Activated B cell treated with CpG ODN at 0.5 μM for 24 hours (primary cell): ENCODE measurements at places on chromosomes 1 and 21. TPM values are rescaled to one million over a fixed set of nuclear protein-coding genes. Genes with fewer than 3 reads are reported as not detected.

DNA sequence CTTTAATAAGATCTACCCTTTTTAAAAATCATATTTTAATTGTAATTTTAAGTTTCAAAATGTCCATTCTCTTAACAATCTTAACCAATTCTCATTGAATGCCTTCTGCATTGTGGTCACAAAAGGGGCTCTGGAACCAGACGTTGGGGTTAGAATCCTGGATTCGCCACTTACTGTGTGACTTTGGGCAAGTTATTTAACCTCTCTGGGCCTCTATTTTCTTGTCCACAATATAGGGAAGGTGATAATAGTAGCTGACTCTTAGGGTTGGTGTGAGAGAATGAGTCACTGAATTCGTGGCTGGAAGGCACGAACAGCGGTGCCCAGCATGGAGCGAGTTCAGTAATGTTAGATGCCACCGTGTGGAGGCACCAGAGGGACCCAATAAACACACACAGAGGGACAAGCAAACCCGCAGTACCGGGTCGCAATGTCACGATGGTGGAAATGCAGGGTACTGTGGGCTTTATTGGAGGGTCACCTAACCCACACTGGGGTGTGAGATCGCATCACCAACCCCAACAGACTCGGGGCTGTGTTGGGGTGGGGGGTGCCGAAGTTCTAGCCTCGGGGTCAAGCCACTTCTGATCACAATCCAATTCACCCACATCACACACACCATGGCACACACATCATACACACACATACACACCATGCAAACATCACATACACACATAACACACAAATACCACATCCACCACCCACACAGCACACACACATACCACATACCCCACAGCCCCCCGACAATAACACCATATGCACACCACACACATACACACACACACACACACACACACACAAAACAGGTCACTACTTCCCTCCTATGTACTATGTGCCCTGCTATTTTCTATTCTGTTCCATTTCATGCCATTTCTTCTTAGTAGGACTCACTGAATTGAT is 27.0 kb upstream of the IFNAR2 start:
- no peak overlapping the region for H3K4me3 ChIP-seq
- no peaks in the 10 kb centered on the region for H3K36me3 ChIP-seq

The TRMT1L gene
- total RNA-seq: 20.0 and 23.9 TPM in 2 replicates

The ATAD3A gene
- 26.1 and 32.4 TPM in 2 replicates for total RNA-seq

The S100A16 gene
- not detected in 2 replicates for total RNA-seq
